HS-5 (cell line): ENCODE measurements at places on chromosomes 5 and 9.

DNA sequence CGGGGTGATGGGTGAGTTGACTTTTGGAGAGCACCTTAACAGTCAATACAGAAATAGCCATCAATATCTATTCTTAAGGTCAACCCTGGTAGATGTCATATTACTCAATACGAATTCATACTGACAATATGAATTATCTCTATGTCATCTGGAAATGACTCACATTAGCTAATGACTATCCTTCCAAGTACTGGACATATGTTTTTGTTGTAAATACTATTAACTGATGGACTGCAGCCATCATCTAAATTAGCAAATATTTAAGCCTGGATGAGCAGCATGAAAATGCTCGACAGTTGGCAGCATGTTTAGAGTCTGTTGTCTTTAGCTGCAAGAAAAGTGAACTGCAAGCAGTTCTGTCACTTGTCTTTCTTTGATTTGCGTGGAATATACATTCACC is 19.6 kb upstream of the ISOC1 start:
- DNase-seq: peak; percentile 46

DNA sequence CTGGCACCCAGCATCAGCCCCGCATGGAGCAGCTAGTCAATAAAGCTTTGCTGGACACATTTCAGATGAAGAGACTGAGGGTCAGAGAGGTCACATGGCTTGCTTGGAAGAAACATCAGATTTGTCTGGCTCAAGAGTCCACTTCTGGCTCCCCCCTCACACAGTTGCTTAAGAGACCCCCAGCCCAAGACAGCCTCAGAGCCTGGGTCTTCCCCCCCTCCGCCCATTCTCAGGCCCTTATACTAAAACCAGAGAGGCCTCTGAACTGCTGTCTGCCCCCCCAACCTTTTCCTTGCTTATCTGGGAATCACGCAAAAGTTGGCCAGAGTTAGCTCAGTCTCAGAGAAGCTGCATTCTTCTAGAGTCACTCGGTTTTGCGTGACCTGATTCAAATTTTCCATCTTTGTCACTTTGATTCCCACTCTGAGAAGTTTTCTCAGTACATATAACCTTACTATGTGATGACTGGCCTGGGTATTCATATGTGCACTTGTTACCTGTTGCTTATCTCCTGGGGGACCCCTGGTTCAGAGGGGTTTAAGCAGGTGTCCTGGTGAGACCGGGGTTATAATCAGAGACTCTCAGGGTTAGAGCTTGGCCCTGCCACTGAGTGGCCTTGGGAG is 145.4 kb upstream of the IER5L start:
- DNase-seq: no peak

GRCh38 chr5:173001229-173001841 is 17.8 kb downstream of the ATP6V0E1 start:
- no peak for DNase-seq

- DNase-seq: no peak
These were observed 3.2 kb downstream of the LCN10 start for GRCh38 chr9:136739509-136739908.

GRCh38 chr9:113566712-113567071 is 103.2 kb downstream of the RGS3 start:
- DNase-seq: no peak

DNA sequence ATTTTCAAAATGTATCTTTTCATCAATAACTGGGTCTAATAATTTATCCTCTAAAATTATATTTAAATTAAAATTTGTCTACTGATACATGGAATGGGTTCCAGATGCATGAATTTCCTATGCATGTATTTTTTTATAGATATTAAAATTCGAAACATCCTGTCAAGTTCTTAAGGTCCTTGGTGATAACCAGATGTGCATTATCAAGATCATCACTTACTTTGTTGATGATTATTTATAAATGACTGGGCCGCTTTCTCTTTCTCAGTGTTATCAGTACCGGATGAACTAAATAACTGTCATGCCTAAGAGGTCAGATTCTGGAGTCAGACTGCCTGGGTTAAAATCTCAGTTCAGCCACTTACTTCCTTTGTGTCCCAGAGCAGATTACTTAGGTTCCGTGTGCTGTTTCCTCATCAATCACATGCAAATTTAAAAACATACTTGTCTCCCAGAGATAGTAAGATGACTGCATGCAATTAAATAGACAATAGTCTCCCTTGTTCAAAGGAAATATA is 124.3 kb downstream of the TEX10 start:
- no peak for DNase-seq

DNA sequence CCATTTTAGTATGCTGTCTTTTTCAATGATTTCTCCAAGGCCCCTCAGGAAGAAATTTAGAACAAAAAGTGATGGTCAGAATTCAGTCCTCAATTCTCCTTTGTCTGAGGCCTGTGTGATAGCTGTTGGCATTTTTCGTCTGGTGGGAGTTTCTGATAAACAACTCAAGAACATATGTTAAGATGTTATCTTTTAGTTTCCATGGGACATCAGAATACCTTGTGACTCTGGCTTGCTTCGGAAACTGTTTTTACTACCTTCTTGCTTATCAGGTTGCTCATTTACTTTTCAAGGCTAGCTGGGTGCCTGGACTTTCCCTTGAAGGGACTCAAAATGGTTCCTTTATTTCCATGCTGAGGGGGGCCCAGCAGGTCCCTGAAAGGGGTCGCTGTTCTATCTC is 97.2 kb downstream of the INVS start:
- DNase-seq: no peak

- DNase-seq: no peak
These were observed 61.0 kb downstream of the CYSTM1 start for GRCh38 chr5:140235791-140236551.

DNA sequence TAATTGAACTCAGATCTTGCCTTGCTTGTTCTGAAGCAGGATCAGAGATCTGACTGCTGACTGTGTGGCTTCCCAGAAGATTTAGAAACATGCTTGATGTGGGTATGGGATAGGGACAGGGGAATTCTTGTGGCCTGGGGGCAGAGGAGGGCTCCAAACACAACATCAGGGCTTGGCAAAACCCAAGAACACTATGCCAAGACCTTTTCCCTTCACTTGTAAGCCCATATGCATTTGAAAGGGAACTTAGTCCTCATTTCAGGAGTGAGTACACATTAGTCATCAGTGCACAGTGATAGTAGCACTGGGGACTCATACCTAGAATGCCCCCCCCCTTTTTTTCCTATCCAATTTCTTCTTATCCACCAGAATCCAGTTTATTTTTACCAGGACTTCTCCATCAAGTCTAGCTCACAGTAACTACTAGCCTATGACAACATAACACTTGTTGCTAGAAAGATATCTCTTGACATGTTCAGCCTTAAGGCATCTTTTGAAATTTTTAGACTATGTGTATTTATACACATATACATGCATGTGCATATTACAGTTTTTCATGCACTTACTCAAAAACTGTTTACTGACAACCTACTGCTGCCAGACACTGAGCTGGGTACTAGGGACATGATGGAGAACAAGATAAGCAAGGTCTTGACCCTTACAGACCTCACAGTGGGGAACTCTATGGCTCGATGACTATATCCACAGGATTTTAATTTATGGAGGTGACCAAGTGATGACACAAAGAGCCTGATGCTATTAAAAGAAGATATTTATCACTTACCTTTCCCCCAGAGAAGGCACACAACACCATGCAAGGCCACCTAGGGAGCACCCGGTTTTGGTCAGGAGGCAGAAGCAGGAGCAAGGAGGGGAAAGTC is 158.3 kb upstream of the MAP3K1 start:
- DNase-seq: no peak

- no peak for DNase-seq
These were observed 8.5 kb downstream of the B4GALT7 start for GRCh38 chr5:177608243-177609075.

- no peak for DNase-seq
These were observed 193.1 kb downstream of the MEF2C start for GRCh38 chr5:88689668-88690408.

DNA sequence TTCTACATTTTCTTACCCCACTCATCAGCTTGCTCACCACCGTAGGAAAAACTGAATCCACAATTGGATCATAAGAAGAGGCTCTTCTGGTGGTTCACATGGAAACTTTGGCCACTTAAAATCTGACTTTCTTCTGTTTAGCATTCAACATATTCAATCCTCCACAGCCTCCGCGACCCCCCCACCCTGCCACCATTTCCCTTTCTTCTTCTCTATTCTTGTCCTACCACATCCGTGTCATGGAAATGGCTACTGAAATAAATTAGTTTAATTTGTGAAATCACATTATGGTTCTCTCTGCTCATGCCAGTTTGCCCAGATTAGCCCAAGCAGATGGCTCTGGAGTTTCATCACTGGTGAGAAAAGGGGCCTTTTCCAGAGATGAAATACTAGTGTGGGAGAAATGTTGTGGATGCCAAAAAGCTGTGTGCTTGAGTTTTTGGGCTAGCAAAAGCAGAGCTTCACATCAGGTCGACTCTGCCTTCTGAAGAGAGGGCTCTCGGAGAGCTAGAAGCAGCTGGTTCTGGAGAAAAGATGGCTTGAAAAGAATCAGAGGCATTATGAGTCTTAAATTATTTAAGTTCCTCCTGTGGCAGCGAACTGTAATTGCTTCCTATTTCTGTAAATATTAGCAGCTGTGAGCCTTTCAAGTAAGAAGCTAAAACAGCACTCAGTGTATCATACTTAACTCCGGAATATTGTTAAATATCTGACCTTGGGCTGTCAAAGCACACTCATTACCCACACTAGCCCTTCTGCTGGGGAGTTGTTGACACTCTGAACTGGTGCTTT is 107.1 kb downstream of the MAT2B start:
- no peak for DNase-seq

- DNase-seq: no peak
These were observed 608.2 kb upstream of the DAB2 start for GRCh38 chr5:40033009-40033408.

DNA sequence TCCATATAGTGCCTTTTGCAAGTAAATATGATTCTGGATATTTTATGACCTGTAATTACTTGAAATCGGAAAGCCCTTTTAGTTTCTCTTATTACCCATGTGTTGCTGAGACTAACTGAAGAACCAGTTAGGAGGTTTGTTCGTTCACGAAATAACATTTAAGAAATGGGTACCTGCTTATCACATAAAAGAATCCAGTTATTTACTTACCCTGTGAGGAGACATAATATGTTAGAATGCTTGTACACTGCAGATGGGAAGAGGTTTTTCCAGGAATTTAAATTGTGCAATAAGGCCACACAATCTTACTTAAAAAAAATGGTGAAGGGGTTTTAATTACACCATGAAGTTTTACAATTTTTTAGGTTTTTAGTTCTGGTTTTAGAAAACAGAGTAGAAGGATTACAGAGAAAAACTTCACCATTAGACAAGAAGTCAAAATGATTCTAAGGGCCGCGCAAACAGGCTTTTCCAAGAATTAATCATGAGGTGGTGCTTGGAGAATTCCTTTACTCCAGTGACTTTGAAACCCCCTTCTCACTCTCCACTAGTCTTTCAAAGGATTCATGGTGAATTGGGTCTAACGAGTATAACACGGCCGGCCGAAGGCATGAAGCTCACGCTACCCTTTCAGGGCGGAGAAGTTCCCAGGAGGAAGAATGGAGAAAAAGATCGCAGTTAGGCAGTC is 1.1 kb upstream of the PTGER4 start:
- DNase-seq: no peak

GRCh38 chr5:146042628-146043279 is 62.6 kb downstream of the PLAC8L1 start:
- DNase-seq: peak; percentile 59

GRCh38 chr5:9380109-9380508 is 165.8 kb downstream of the SEMA5A start:
- no peak for DNase-seq

DNA sequence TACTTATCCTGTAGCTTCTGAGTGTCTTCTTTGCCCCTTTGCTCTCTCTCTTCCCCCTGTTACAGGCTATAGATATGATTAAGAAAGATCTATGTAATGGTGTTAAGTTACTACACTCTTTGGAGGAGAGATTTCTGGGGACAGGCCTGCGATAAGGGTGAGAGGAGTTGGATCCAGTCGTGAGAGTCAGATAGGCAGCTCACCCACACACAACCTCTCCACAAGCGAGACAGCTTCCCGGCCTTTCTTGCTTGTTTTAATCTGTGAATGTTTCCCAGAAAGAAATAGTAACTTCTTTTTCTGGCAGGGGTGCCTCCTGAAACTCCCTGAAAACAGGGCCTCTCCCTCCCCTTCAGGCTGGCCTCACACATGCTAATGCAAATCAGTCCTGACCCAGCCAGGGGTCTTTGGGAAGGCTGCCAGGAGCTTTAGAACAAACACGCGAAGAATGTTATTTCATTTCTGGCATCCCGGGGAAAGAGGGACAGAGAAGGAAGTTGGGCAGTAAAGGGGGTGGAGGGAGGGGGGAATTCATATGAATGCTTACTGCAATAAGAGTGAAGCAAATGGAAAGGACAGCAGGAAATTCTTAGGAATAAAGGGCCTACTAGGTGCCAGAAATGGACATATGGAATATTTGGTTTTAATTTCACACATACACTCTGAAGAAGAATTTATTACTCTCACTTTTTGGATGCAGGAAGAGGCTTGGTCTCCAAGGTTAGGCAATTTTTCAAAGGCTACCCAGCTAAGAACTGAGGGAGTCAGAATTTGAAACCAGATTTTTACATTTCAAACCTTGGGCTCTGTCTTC is 215.8 kb upstream of the TRIM32 start:
- DNase-seq: no peak

DNA sequence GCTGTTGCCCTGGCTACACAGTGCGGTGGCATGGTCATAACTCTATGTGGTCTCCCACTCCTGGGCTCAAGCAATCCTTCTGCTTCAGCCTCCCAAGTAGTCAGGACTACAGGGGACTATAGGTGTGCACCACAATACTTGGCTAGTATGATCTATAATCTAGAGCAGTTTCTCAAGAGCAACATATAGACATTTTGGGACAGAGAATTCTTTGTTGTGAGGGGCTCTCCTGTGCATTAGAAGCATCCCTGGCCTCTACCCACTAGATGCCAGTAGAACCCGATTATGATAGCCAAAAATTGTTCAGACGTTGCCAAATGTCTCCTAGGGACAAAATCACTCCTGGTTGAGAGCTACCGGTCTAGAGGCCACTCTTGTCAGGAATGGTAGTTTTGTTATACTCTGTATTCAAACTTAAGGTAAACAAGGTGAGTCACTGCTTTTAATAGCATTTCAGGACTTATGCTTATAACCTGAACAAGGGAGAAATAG is 7.2 kb downstream of the ANKHD1 start:
- DNase-seq: no peak

- no peak for DNase-seq
These were observed 185.8 kb downstream of the PCSK1 start for GRCh38 chr5:96247097-96247701.

GRCh38 chr9:86099701-86100364 is 475 bp upstream of the GOLM1 start:
- no peak for DNase-seq

DNA sequence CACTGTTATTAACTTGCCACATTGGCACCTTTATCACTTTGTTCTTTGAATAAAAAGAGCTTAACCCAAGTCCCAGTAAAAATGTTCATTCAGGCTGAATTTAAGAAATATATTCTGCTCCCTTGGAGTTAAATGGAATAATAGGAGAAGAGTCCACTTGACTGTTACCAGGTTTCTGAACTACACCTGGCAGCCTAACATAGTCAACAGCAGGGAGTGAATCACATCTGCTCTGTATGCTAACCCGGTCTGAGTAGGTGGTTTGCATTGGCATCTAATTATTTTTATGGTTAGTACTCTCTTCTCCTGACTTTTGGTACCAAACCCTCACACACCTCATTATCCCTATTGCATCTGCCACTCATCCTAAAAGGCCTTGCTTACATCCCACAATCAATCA is 86.7 kb downstream of the STK32A start:
- DNase-seq: no peak
